ENCODE measurements at places on chromosomes 7 and 10.

- no peak for DNase-seq
Observed at GRCh38 chr7:47639495-47640110, 57.7 kb upstream of the TNS3 start.

DNA sequence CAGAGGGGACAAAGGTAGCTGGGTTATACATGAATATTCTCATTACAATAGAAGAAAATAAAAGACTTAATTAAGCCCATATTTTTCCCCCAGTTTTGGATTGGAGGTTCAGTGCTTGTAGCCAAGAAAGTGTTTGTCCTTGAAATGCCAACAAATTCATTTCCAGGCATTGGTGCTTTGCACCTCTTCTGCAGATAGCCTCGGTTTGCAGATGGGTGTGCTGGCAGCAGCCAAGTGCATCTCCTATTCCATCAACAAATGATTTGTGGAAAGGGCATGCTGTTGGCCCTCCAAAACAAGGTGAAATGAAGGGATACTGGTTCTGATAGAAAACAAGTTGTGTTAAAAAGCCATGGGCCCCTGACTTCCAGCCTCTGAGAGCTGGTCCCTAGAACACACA, 187.3 kb downstream of the DPY19L1 start:
- DNase-seq: no peak

GRCh38 chr10:129328546-129328945, 138.5 kb upstream of the MGMT start:
- no peak for DNase-seq

- DNase-seq: no peak
Observed at GRCh38 chr7:2542916-2543871, 12.1 kb downstream of the BRAT1 start.

DNA sequence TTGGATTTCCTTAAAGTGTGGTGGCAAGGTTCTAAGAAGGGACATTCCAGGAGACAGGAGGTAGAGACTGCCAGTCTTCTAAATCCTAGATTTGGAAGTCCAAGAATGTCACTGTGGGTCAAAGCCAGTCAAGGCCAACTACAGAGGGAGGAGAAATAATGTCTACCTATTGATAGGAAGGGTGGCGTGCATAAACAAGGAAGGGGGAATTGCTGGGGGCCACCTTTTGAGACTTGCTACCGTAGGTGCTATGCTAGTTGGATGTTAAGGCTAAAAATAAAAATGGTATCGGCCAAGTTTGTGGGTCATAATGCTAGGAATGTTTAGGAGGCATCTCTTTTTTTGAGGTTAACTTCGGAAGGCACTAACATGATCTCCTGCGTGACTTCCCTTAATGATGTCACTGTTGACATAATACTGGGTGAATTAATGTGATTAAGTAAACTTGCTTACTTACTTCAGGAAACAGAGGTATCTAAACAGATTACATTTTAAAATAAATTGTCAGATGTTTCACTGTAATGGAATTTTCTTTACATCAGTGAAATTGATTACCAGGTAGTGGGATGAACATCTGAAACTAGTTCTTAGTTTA, 4.8 kb downstream of the BTRC start:
- no peak for DNase-seq

GRCh38 chr7:67653856-67654454, 657.3 kb downstream of the TYW1 start:
- no peak for DNase-seq

- no peak for DNase-seq
Observed at GRCh38 chr7:107474104-107474521, 4.3 kb downstream of the GPR22 start.

DNA sequence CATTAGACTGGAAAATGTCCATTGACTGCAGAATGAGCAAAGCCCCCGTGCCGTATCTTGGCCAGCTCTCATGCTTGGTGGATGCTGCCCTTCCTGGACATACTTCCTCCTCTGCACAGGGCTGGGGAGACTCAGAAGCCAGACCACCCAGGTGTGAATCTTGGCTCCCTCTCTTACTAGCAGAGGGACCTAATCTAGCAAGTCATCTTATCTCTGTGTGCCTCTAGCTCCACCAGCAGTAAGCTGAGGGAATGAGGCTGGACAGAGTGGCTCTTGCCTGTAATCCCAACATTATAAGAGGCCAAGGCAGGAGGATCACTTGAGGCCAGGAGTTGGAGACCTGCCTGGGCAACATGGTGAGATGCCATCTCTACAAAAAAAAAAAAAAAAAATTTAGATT, 173.8 kb upstream of the GHITM start:
- DNase-seq: no peak

- DNase-seq: no peak
Observed at GRCh38 chr7:66138994-66139752, 24.5 kb downstream of the CRCP start.
